ENCODE measurements at places on chromosomes 4 and X. TPM values are rescaled to one million over a fixed set of nuclear protein-coding genes. Genes with fewer than 3 reads are reported as not detected.

The PNMA5 gene
- not detected for total RNA-seq

The METAP1 gene
- 39.7 TPM for total RNA-seq

The TIGD4 gene
- 0.92 TPM for total RNA-seq

The SMIM31 gene
- 21.8 TPM for total RNA-seq

The TMSB15C gene
- 2.4 TPM for total RNA-seq

The CT83 gene
- not detected for total RNA-seq

The RIPPLY1 gene
- not detected for total RNA-seq

The SPOCK3 gene
- 2.3 TPM for total RNA-seq

The HSD17B13 gene
- 0.95 TPM for total RNA-seq

The TMPRSS11F gene
- not detected for total RNA-seq

The HS6ST2 gene
- total RNA-seq: 1.2 TPM

The GALNTL6 gene
- total RNA-seq: 0.75 TPM

The SLC30A9 gene
- total RNA-seq: 51.9 TPM

The FGA gene
- total RNA-seq: 20.9 TPM

The HMX1 gene
- total RNA-seq: not detected

The SRPX2 gene
- total RNA-seq: 9.2 TPM

The TLR3 gene
- 30.2 TPM for total RNA-seq

The GPR173 gene
- total RNA-seq: 1.4 TPM

The GPR143 gene
- 1.8 TPM for total RNA-seq

The CXXC4 gene
- total RNA-seq: 0.83 TPM

The FGF13 gene
- total RNA-seq: 9.4 TPM

The TLR6 gene
- total RNA-seq: 4.3 TPM

The NDUFC1 gene
- total RNA-seq: 69.4 TPM

The CHIC2 gene
- total RNA-seq: 23.6 TPM

The KCND1 gene
- 6.5 TPM for total RNA-seq

The SNCA gene
- total RNA-seq: 6.1 TPM

The AR gene
- total RNA-seq: 15.9 TPM

The OR13H1 gene
- not detected for total RNA-seq

The TMEM144 gene
- 18.3 TPM for total RNA-seq

The EXOC1L gene
- not detected for total RNA-seq

The SMIM10 gene
- 4.1 TPM for total RNA-seq

The SPANXN3 gene
- total RNA-seq: not detected

The AMTN gene
- total RNA-seq: not detected

The RS1 gene
- total RNA-seq: not detected

The UGT2B11 gene
- 26.2 TPM for total RNA-seq

The CCNB3 gene
- 0.78 TPM for total RNA-seq

The ADRA2C gene
- total RNA-seq: 6.4 TPM

The KLKB1 gene
- 3.7 TPM for total RNA-seq

The SLC49A3 gene
- 13.9 TPM for total RNA-seq

The PLRG1 gene
- 61.8 TPM for total RNA-seq

The FHDC1 gene
- total RNA-seq: 23.6 TPM

The CT55 gene
- total RNA-seq: not detected

The SOD3 gene
- 86.8 TPM for total RNA-seq

The NAP1L3 gene
- 5.2 TPM for total RNA-seq

The SPACA5 gene
- not detected for total RNA-seq

The IQCM gene
- not detected for total RNA-seq

The CDX4 gene
- not detected for total RNA-seq

The TLR2 gene
- 21.6 TPM for total RNA-seq
